Neural cell (in vitro differentiated cells): ENCODE measurements at places on chromosomes 1 and 21. TPM values are rescaled to one million over a fixed set of nuclear protein-coding genes. Genes with fewer than 3 reads are reported as not detected.

LDLRAP1 gene
- 0.22 and 0.54 TPM in 2 replicates for polyA plus RNA-seq

KRTAP19-1 gene
- polyA plus RNA-seq = not detected in 2 replicates

PLXNA2 gene
- polyA plus RNA-seq = 30.6 and 48.6 TPM in 2 replicates

PGBD5 gene
- polyA plus RNA-seq = 16.3 and 17.3 TPM in 2 replicates

FMOD gene
- polyA plus RNA-seq = not detected in 2 replicates

TRIM45 gene
- polyA plus RNA-seq = 4.6 and 4.9 TPM in 2 replicates

NTPCR gene
- 36.7 and 52.6 TPM in 2 replicates for polyA plus RNA-seq

DCST1 gene
- not detected in 2 replicates for polyA plus RNA-seq

ASB17 gene
- polyA plus RNA-seq = not detected in 2 replicates

ERICH3 gene
- 0.27 TPM in 1 of 2 replicates, not detected in the other for polyA plus RNA-seq

CLDN17 gene
- not detected in 2 replicates for polyA plus RNA-seq

ITPKB gene
- polyA plus RNA-seq = 0.19 TPM in 1 of 2 replicates, not detected in the other

PARS2 gene
- polyA plus RNA-seq = 1.9 and 2.5 TPM in 2 replicates

ARHGAP29 gene
- 1.2 and 1.7 TPM in 2 replicates for polyA plus RNA-seq

LPAR3 gene
- 0.54 TPM in 1 of 2 replicates, not detected in the other for polyA plus RNA-seq

UMODL1 gene
- 0.11 TPM in 1 of 2 replicates, not detected in the other for polyA plus RNA-seq

SGIP1 gene
- 50.4 and 50.5 TPM in 2 replicates for polyA plus RNA-seq

MCOLN3 gene
- polyA plus RNA-seq = 0.20 TPM in 1 of 2 replicates, not detected in the other

ZNF695 gene
- 8.0 and 8.4 TPM in 2 replicates for polyA plus RNA-seq

COL16A1 gene
- 3.4 and 4.4 TPM in 2 replicates for polyA plus RNA-seq

PLPPR5 gene
- 17.0 and 21.9 TPM in 2 replicates for polyA plus RNA-seq

GIPC2 gene
- polyA plus RNA-seq = 0.72 and 1.3 TPM in 2 replicates

SOX13 gene
- polyA plus RNA-seq = 1.7 TPM in 2 replicates

DENND4B gene
- 25.3 and 30.9 TPM in 2 replicates for polyA plus RNA-seq

PTPN22 gene
- polyA plus RNA-seq = 0.72 and 0.92 TPM in 2 replicates

KIF26B gene
- polyA plus RNA-seq = 6.3 and 7.2 TPM in 2 replicates

OR2T29 gene
- polyA plus RNA-seq = not detected in 2 replicates

IGSF5 gene
- polyA plus RNA-seq = 0.72 and 1.1 TPM in 2 replicates

OR2M3 gene
- not detected in 2 replicates for polyA plus RNA-seq

VANGL2 gene
- 22.6 and 34.0 TPM in 2 replicates for polyA plus RNA-seq

UBASH3A gene
- not detected in 2 replicates for polyA plus RNA-seq
